T-helper 9 cell (primary cell): ENCODE measurements at places on chromosomes 1 and 21.

- DNase-seq, result no peak
Observed at GRCh38 chr1:177779166-177779965, 190.5 kb downstream of the SEC16B start.

DNA sequence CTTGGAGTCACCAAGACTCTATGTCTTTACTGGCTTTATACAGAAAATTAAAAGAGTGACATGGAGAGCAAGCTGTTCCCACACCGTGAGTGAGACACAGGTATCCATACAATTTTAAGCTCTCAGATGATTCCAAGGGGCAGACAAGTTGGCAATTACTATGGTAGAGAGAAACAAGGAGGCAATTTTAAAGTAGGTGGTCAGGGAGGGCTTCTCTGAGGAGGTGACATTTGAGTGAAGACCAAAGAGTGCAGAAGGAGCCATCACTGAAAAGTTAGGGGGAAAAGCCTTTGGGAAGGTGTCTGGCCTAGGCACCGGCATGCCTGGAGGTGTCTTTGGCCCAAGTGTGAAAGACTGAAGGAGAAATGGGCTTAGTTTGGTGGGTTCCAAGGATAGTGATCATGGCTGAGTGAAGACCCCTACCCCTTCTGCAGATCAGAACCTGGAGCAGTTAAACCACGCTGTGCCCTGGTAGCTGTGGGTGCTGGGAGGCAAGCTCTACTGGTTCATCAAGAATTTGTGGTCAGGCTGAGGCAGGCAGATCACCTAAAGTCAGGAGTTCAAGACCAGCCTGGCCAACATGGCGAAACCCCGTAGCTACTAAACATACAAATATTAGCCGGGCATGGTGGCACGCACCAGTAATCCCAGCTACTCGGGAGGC is 10.4 kb downstream of the IFI6 start:
- DNase-seq, result no peak

- DNase-seq, result no peak
Observed at GRCh38 chr1:35773711-35774110, 3.9 kb upstream of the CLSPN start.

GRCh38 chr21:33700491-33700890 is 58.2 kb downstream of the ITSN1 start:
- DNase-seq, result no peak

GRCh38 chr1:70091811-70092210 is 113.6 kb downstream of the LRRC40 start:
- no peak for DNase-seq

GRCh38 chr1:3593745-3594144 is 17.6 kb downstream of the MEGF6 start:
- DNase-seq, result no peak

- DNase-seq, result no peak
Observed at GRCh38 chr1:100494393-100495084, 43.4 kb upstream of the GPR88 start.

GRCh38 chr21:41426676-41427404 is 801 bp downstream of the MX1 start:
- DNase-seq, result no peak

GRCh38 chr1:118154220-118154619 is 30.8 kb downstream of the SPAG17 start:
- DNase-seq, result no peak

- DNase-seq, result no peak
Observed at GRCh38 chr1:94745742-94746141, 74.4 kb upstream of the SLC44A3 start.

DNA sequence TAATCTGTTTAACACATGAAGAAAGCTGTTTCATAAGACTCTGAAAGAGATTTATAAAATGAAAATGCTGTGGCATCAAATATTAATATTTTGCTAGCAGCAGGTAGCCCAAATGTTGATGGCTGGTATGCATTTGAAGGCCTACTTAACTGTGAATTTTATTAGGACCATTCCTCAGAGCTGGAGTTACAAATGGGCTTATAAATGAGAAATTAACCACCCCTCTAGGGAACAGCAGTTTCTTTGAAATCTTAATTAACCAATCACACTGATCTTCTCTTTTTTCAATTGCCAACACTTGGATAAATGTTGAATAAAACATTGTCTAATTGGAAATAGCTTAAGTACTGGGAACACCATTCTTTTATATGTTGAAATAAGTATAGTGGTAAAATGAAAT is 129.9 kb downstream of the GPR52 start:
- no peak for DNase-seq

DNA sequence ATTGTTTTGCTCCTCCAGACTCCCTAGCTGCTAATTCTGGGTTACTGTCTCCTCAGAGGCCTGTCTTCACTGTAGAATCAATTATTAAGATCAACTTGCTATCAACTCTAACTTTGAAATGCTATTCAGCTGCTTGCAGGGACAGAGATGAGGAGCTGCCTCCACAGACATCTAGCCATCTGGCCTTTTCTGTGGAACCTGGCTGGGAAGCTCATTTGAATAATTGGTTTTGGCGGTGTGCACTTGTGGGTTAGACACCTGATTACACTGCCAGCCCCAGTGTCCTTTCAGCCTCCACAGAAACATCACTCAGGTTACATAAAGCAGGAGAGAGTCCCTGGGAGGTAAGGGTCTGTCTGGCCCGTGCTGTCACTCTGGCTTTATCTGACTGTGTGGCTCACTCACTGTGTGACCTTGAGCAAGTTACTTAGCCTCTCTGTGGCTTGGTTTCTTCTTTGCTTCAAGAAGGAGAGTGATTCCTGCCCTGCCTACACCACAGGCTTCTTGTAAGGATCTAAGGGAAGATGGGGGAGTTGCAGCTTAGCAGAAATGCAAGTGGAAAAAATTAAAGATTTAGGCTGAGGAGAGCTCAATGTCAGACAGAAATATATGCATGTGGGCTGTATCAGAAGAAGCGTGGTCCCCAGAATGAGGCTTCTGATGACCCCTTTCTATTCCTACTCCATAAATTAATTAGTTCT is 131.6 kb downstream of the BEND5 start:
- DNase-seq, result no peak

GRCh38 chr1:212182579-212182978 is 102.6 kb upstream of the PPP2R5A start:
- DNase-seq, result no peak

DNA sequence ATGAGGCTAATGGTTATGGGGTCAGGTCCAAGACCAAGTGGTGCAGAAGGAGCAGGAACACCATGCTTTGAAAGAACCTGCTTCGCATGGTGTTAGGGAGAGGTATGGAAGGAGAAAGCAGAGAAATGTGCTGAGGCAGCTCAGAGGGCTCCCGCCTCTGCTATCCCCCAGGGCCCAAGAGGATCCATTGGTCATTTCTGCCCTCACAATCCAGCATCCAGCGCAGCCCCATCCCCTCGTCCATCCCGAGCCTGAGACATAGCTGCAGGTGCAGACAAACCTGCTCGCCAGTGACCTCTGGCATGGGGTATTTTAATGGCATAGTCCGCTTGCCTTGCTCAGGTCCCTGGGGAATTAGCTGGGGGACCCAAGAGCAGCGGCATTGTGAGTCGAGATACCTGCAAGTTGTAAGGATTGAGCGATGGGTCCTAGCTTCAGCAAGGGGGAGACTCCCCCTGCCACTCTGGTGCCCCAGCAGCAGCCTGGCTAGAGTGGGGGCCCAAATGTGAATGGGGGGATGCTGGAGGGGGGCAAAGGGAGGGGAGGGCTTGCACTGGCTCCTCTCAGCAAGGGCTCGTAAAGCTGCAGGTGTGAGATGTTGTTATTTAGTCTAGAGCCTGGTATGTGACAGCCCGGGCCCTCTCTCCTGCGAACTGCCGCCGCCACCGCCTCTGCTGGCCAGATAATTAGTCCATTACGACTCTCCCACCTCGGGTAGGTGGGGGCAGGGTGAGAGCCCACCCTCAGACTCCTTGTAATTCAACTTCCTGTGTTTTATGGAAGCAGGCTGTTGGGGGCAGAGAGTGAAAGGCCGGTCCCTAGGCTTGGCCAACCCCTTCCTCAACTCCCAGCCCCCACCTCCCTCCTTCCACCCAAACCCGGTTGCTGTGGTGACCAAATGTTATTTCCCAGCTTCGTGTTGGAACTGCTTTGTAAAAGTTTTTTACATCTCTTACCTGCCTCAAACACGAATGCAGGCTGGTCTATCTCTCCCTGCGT is 118.8 kb downstream of the RNF220 start:
- no peak for DNase-seq

- DNase-seq, result no peak
Observed at GRCh38 chr1:83693427-83694126, 305.4 kb downstream of the TTLL7 start.

DNA sequence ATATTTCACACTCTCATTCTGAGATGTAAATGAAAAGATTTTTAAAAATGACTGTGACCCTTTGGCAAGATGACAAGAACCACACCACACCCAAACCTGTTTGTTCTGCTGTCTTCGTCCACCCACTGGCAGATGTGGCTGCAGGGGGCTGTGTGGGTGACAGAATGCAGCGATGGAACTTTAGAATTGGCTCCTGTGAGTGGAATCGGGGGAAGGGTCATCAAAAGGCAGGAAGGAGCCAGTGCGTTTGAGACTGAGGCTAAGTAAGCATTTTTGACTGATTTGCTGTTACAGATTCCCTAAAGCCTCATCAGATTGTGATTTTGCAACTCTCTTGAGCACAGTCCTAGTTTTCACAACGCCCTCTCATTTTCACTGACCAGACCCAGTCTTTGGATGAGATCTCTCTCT is 111.2 kb upstream of the ADGRL2 start:
- DNase-seq, result no peak

GRCh38 chr1:58715108-58715507 is 15.2 kb upstream of the MYSM1 start:
- DNase-seq, result no peak

DNA sequence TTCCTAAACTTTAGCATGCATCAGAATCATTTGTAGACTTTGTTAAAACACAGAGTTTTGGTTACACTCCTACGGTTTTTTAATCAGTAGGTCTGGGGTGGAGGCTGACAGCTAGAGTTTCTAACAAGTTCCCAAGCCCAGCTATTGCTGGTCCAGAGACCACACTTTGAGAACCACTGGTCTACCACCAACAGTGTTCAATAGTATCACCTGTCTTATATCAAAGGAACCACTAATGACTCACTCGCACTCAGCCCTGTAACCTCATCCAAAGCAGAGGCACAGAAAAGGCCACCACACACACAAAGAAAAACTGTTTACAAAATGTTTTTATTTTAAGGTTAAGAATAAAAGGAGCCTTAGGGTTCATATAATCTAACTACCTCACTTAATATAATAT is 68.7 kb downstream of the HIVEP3 start:
- DNase-seq, result no peak

DNA sequence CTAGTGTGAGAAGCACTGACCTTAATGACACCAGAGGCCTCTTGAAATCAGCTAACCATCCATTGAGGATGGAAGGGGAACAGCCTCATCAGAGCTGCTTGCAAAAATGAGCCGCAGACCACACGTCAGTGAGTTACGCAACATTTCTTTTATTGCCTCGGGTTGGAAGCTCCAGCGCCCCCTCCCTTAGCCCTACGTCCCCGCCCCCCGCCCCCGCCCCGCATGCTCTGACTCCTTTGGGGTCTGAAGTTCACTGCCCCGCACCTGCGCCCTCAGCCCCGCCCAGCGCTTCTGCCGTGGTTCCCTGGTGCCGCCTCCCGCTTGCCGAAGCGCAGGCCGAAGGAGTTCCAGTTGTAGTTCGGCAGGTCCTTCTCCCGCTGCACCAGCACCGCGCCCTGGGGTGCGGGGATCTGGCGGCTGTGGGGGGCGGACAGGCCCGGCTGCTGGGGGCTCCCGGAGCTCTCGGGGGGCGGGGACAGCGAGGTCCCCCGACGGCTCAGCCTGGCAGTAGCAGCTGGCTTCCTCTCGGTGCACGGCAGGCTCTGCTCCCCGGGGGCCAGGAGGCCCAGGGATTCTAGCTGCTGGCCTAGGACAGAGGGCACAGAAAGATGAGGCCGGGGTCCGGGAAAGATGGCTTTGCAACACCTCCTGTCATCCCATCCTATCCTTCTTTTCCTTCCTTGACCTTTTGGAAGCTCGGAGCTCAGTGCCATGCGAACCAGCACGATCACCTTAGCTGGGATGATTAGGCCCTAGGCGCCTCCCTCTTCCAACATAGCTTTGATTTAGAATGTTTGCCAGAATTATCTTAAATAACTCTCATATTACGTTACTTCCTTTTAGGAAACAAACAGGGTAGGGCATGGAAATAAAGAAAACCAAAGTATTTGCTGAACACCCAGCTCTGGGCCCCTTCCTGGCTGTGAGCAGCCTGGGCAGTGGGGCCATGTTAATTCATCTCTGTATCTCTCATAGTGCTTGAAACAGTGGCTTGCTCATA is 5.8 kb downstream of the KISS1 start:
- no peak for DNase-seq
